NCI-H1092 (cell line): ENCODE measurements at places on chromosomes 5 and 9.
A peak's percentile ranks its signal among the peaks of the same experiment; 100 is the strongest.

DNA sequence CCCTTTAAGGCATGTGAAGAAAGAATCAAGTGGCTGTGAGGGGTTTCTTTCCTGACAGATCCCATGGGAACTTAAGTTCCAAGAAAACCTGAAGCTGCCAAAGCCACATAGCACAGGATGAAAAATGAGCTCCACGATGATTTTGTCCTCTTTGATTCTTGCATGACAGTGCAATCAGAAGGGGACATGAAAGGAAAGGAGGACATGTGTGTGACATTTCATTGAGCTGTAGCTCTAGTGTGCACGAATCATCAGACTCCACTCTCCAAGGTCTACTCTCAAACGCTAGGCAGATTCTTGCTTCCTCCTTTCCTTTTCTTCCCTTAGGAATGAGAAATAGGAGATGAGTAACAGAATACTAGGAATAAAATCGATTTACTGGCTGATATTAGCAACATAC is 142.0 kb downstream of the ZNF608 start:
- DNase-seq: no peak

DNA sequence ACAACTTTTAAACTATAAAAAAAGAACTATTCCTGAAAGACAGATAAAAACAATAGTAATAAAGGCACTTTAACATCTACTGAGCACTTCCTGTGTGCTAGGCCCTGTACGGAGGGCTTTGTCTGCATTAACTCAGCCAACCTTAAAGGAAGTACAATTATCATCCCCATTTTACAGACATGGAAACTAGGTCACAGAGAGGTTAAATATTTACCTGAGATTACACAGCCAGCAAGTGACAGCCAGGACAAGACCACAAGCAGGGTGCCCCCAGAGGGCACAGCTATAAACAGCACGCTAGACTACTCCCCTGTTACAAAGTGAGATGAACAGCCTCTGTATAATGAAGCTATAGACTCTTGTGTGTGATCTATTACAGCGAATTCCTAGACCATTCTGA is 25.5 kb downstream of the DDX31 start:
- DNase-seq: no peak

GRCh38 chr9:105912863-105913516 is 218.6 kb downstream of the TMEM38B start:
- peak; percentile 41 for DNase-seq

- no peak for DNase-seq
Measured at GRCh38 chr5:11397549-11397948, 506.7 kb downstream of the CTNND2 start.

- DNase-seq: no peak
Measured at GRCh38 chr5:171837522-171837921, 51.9 kb downstream of the SMIM23 start.

DNA sequence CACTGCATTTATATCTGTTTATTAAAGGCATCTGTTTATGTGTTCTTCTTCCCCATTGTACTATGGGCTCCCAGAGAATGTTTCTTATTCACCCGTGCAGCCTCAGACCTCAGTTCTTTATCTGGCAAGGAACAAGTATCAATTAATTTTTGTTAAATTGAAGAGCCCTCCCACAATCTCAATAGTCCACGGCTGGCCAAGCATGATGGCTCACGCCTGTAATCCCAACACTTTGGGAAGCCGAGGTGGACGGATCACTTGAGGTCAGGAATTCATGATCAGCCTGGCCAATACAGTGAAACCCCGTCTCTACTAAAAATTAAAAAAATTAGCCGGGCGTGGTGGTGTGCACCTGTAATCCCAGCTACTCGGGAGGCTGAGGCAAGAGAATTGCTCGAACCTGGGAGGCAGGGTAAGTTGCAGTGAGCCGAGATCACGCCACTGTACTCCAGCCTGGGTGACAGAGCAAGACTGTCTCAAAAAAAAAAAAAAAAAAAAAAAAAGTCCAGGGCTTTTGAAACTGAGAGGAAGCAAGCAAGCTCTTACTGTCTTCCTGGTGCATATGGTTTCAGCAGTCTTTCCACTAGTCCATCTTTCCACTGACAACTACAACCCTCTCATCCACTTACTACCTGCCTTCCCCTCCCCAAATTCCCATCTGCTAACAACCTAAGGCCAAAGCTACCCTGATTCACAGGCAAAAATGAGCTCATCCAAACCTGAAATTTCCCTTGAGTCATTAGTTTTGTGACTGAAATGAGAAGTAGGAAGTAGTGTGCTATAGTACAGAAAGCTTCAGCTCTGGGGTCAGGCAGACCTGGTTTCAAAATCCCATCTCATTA is 2.3 kb upstream of the HK3 start:
- no peak for DNase-seq

GRCh38 chr9:27538647-27539046 is 9.0 kb upstream of the MOB3B start:
- DNase-seq: no peak

GRCh38 chr9:73116031-73116430 is 35.6 kb upstream of the ANXA1 start:
- DNase-seq: no peak

DNA sequence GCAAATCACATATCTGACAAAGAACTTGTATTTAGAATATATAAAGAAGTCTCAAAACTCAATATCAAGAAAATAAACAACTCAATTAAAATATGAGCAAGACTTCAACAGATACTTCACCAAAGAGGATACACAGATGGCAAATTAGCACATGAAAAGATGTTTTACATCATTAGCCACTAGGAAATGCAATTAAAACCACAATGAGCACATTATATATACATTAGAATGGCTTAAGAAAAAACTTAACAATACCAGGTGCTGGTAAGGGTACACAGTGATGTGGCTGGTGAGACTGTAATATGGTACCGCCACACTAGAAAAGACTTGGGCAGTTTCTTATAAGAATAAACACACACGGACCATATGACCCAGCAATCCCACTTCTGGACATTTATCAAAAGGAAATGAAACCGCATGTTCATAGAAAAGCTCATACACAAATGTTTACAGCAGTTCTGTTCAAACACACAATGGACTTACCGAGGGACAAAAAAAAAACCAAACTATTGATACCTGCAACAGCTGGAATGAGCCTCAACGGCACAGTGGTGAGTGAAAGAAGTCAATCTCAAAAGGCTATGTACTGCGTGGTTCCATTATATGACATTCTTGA is 27.6 kb downstream of the SEMA4D start:
- DNase-seq: no peak

GRCh38 chr5:160133071-160133917 is 14.0 kb upstream of the PWWP2A start:
- no peak for DNase-seq

DNA sequence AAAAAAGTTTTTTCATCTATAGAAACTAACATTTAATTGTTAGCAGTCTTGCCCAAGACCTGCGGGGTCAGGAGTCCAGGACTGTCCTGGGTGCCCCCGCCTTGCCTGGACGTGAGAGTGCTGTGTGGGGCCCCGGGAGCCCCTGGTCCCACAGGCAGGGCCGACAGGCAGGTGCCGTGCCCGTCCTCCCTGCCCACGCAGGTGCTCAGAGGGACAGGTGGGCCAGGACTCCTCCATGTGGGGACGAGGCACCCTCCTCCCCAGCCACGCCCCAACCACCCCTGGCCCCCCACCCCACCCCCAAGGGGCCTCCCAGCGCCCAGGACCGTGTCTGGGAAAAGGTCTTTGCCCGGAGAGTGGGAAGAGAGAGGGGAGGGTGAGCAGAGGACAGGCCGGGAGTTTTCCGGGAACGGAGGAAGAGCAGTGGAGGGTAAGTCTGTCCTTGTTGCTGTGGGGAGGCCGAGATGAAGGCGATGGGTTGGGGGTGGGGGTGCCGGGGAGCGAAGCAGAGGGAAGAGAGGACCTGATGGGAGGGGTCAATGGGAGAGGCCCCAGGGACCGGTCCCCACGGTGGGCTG is 2.7 kb upstream of the LCN12 start:
- no peak for DNase-seq

- DNase-seq: no peak
Measured at GRCh38 chr9:137279741-137280473, 2.4 kb downstream of the TOR4A start.

- DNase-seq: no peak
Measured at GRCh38 chr9:14863402-14863801, 46.8 kb downstream of the FREM1 start.

DNA sequence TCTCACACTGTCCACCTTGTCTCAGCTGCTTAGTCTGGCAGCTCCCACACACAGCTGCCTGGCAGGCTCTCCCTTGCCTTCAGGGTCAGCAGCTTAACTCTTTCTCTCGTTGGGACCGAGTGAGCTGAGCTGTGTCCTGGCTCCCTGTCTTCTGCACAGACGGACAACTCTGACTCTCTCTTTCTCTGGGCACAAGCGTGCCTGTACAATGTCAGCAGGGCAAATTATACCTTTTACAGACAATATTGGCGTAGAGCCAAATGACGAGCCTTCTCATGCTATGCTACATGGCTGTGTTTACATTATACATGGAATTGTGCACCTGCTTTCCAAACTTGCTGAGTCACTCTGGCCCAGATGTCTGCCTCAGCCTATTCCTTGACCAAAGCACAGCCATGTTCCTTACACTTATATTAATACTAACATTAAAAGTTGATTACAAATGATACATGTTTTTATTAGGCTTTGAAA is 188.6 kb downstream of the CYLC2 start:
- peak; percentile 12 for DNase-seq

GRCh38 chr5:96835791-96836191 is 28.0 kb upstream of the ERAP1 start:
- DNase-seq: no peak

GRCh38 chr9:116100711-116101121 is 52.9 kb upstream of the PAPPA start:
- no peak for DNase-seq

- DNase-seq: no peak
Measured at GRCh38 chr5:74188351-74189105, 452.0 kb downstream of the ENC1 start.

DNA sequence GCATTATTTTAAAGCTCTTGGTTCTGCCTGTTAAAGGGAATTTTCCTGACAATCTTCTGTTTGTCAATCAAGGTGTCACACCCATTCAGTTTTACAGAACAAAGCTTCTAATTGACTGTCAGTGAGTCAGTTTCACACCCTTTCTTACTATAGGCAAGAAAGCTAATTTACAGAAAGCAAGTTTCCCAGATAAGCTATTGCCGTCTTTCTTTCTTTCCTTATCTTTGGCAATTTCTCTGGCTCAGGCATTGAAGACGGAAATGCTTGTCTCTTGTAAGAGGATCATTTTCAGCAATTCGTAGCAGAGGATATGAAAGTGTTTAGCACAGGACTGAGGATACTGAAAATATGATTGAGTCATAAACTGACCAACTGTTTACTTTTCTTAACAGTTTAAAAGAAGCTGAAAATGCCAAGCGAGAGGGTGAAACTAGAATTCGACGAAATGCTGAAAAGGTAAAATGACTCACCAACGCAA is 27.0 kb downstream of the SPINK5 start:
- DNase-seq: no peak

DNA sequence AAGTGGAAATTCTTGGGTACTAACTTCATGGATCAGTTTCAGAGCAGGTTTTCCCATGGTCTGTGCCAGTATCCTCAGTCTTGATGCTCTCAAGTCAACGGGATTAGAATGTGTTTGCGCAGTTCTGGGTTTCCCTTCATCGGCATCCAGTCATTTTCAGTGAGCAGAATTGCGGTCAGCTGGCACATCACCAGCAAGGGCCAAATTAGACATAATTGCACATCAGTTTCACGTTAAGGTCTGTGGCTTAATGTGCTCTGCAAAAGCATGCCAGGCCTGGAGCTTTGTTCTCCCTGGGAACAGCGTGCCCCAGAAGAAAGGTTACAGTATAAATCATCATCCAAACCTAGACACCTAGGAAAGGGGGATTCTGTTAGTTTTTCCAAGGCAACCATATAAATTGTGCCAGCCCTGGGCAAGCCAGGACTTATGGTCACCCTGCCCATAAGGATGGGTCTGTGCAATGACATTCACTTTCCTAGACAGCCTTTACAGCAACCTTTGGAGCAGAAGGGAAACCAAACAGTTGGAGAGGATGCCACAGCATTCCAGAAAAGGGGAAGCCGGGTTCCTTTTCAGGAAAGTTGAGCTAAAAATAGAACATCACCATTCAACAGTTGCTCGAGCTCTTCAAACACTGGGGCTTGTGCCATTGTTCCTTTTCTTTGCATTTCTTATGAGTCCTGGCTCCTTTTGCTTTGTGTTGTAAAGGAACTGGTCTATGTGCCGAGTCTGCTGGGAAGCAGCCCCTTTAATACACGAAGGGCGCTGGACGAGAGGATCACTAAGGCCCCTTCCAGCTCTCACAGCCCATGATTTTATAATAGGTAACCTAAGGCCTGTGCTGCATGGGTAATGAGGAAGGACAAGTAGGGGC is 23.1 kb downstream of the IQGAP2 start:
- DNase-seq: no peak

DNA sequence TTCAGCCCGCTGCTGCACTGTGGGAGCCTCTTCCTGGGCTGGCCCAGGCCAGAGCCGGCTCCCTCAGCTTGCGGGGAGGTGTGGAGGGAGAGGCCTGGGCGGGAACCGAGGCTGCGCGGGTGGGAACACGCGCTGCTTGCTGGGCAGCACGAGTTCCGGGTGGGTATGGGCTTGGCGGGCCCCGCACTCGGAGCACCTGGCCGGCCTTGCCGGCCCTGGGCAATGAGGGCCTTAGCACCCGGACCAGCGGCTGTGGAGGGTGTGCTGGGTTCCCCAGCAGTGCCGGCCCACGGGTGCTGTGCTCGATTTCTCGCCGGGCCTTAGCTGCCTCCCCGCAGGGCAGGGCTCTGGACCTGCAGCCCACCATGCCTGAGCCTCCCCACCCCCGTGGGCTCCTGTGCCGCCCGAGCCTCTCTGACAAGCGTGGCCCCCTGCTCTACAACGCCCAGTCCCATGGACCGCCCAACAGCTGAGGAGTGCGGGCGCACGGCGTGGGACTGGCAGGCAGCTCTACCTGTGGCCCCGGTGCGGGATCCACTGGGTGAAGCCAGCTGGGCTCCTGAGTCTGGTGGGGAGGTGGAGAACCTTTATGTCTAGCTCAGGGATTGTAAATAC is 1366.4 kb upstream of the NUDT12 start:
- no peak for DNase-seq

DNA sequence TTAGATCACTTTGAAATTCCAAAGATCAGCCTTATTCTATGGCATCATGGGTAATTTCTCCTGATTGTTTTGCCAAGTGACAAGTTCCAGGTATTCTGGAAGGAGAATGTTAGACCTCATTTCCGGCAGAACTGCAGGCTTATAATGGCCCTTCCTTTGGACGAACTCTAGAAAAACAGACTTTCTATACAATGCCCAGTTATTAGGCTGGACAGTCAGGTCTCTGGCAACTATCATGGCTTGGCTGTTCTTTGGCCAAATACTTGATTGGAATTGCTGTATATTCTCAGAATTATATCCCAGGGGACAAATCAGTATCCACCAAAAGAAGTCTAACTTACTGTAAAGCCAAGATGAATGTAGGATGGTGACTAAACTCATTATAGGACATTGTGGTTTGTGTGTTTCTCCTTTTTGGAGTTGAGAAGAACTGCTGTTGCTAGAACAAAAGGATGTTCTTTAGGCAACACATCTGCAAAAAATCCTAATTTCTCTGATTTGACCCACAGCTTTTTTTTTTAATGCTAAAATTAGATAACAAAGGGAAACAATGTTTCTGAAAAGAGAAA is 69.0 kb downstream of the ADAMTSL1 start:
- DNase-seq: no peak
